Lung (tissue), 17 donors: ENCODE measurements at places on chromosomes 13 and 19. TPM values are rescaled to one million over a fixed set of nuclear protein-coding genes. Genes with fewer than 3 reads are reported as not detected.
A peak's percentile ranks its signal among the peaks of the same experiment; 100 is the strongest.

DNA sequence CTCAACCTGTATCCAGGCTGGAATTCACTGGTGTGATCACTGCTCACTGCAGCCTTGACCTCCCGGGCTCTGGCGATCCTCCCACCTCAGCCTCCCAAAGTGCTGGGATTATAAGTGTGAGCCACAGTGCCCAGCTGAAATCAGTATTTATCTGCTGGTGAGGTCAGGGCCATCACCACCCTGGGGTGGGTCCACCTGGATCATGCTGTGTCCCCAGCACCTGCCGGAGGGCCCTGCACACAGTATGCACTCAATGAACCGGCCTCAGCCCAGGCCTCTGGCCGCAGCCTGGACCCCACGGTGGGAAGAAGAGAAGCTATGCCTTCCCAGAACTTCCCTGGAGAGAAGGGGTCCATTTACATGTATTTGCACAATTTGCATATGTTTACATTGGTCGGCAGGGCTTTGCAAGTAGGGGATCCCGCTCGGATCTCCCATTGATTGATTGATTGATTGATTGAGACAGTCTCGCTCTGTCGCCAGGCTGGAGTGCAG lies 2.6 kb upstream of the SLC5A5 start:
- H3K27me3 ChIP-seq: peaks cover 32% of the 10 kb centered on the region
- no peak overlapping the region for H3K4me3 ChIP-seq
- DNase-seq: no peak
- H3K4me1 ChIP-seq: no peaks in the 10 kb centered on the region

- no peak overlapping the region for H3K27ac ChIP-seq
- H3K27me3 ChIP-seq: peaks cover 16% of the 10 kb centered on the region
- peak overlapping the region; percentile 41 for H3K4me3 ChIP-seq
- H3K4me1 ChIP-seq: peaks cover 18% of the 10 kb centered on the region
Measured at GRCh38 chr13:87671753-87672605, 808 bp downstream of the SLITRK5 start.

DNA sequence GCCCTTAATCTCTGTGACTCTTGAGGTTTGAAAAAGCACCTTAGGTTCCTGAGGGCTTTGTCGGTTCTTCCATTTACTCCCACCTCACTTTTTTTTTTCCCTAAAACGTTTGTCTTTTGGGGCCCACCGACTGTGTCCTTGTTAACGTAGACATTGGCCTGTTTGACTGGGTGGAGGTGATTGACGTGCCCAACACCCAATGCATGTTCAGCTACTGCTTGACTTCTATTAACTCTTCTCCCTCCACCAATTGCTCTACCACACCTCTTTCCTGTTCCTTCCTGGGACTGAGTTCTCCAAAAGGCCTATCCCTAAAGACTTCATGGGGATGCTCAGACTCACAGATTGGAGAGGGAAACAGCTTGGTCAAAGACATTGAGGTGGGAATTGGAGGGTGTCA lies 17.3 kb downstream of the CKM start:
- H3K27me3 ChIP-seq: no peaks in the 10 kb centered on the region
- no peak overlapping the region for H3K4me3 ChIP-seq
- no peak overlapping the region for H3K27ac ChIP-seq
- no peak for DNase-seq

DNA sequence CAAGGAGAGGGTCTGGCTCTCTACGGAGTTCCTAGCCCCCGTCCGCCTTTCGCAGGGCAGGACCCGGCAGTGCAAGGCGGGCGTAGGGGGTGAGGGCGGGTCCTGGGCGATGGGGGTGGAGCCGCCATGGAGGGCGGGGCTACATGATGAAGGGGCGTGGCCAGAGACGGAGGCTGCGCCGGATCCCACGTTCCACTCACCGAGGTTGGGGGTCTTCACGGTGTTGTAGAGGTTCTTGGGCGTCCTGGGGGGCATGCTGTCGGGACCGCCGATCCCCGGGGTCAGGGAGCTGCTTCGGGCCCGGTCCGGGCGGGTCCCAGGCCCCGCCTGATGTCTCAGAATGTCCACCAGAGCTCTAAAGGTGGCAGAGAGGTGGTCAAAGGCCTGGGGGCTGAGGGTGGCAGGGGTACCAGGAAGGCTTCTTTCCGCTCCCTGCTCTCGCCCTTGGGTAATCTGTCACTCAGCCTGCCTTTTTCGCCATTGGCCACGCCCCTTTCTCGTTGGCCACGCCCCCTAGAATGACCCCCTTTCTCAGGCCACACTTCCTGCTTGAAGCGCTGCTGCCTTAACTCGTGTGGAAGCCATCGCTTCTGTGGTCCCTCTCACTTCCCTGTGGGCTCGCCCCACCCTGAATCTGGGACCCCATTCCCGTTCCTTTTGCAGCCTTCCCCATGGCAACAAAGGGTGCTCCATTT lies 2.5 kb downstream of the SHISA7 start:
- no peaks in the 10 kb centered on the region for H3K36me3 ChIP-seq
- H3K27me3 ChIP-seq: peaks cover 64% of the 10 kb centered on the region
- H3K4me3 ChIP-seq: no peak overlapping the region

DNA sequence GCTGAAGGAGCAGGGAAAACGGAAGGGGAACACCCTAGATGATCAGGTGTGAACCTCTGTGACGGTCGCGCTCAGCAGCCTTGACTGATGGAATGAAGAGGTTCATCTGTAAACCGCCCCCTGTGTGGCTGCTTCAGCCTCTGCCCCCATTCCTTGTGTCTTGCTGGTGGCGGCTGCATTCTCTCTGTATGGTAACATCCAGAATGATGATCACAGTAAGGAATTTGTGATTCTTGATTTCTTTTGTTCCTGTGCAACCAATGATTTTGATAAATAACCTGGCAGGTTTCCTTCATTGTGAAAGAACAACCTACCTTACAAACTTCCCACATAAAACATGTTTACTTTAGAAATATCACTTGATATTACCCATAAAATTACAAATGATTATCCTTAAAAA lies 118.7 kb upstream of the MCF2L start:
- no peak for DNase-seq
- no peak overlapping the region for H3K4me3 ChIP-seq
- peaks cover 16% of the 10 kb centered on the region for H3K36me3 ChIP-seq
- no peaks in the 10 kb centered on the region for H3K4me1 ChIP-seq
- H3K27me3 ChIP-seq: no peaks in the 10 kb centered on the region
- no peak overlapping the region for H3K27ac ChIP-seq

GRCh38 chr13:48437371-48437770 lies 24.5 kb upstream of the LPAR6 start:
- no peaks in the 10 kb centered on the region for H3K36me3 ChIP-seq
- DNase-seq: peak; percentile 87
- H3K27ac ChIP-seq: no peak overlapping the region
- peaks cover 7% of the 10 kb centered on the region for H3K4me1 ChIP-seq

- peaks cover 4% of the 10 kb centered on the region for H3K4me1 ChIP-seq
- no peak for DNase-seq
- no peak overlapping the region for H3K4me3 ChIP-seq
Measured at GRCh38 chr19:6095760-6096159, 14.5 kb downstream of the RFX2 start.

DNA sequence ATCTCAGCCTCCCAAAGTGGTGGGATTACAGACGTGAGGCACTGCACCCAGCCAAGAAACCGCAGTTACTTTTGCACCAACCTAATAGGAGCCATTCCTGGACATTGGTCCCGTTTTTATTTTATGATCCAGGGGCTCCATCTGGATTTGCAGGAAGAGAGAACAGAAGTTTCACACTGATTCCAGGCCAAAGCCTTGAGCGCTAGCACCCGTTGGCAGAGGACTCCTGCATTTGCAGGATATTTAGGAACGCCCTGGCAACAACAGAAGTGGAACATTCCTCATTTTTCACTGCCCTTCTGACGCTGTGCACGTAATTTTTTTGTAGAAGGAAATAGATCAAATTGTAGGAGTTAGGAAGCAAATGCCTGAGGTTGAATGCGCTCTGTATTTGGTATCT lies 11.7 kb upstream of the SULT2A1 start:
- no peak overlapping the region for H3K27ac ChIP-seq
- no peaks in the 10 kb centered on the region for H3K27me3 ChIP-seq
- DNase-seq: peak; percentile 8
- no peaks in the 10 kb centered on the region for H3K4me1 ChIP-seq
- no peaks in the 10 kb centered on the region for H3K36me3 ChIP-seq

DNA sequence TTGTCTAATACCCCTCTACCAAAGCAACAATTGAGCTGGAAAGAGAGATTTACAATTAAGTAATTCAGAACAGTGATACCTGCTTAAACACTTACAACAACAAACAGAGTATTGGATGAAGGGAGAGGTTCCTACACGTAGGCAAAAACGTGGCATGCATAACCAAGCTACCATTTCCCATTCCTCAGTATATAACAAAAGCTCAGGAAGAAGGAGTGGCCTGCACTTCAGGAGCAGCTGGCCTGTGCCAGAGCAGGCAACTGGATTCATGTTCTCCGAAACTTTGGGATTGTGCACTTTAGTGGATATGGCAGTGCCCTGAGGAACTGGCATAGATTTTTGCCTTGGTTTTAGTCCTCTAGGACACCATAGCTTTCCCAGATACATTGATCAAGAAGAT lies 630.2 kb upstream of the PCDH9 start:
- H3K4me3 ChIP-seq: no peak overlapping the region
- no peak for DNase-seq
- no peak overlapping the region for H3K27ac ChIP-seq
- H3K36me3 ChIP-seq: no peaks in the 10 kb centered on the region

DNA sequence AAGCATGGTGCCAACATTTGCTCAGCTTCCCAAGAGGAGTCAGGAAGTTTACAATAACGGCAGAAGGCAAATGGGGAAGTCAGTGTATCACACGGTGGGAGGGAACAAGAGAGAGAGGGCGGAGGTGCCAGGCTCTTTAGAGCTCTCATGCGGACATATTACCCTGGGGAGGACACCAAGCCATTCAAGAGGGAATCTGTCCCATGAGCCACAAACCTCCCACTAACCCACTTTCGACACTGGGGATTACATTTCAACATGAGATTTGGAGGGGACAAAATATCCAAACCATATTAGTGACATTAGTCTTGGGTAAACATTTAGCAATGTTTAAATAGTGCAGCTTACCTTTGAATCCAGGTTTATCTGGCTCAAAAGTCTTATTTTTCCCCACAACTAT lies 69.9 kb downstream of the SLAIN1 start:
- peak; percentile 41 for DNase-seq
- H3K27ac ChIP-seq: no peak overlapping the region
- H3K4me1 ChIP-seq: no peaks in the 10 kb centered on the region
- no peaks in the 10 kb centered on the region for H3K27me3 ChIP-seq
- no peak overlapping the region for H3K4me3 ChIP-seq

DNA sequence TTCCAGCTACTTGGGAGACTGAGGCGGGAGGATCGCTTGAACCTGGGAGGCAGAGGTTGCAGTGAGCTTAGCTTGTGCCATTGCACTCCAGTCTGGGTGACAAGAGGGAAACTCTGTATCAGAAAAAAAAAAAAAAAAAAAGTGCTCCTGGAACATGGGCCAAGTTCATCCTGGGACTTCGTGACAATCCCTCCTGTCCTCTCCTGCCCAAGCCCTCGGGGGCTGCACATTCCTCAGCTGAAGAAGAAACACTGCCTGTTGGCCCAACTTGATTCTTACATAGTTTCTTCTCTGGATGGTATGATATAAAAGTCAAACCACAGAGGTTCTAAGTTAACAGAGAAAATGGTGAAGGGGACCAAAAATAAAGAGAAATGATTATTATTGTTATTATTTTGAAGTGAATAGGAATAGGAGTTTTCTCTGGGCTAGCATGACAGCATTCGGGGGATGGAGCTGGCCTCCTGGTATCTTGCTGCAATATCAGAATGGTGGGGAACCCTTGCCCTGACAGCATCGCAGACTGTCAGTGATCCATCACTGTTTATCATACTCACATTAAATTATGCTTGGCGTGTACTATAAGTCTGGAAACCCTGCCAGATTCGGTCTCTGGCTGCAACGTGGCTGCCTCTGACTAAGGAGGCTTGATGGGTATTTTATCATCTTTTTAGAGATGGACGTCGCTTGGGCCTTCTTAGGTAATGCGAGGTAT lies 113.7 kb upstream of the OXGR1 start:
- no peaks in the 10 kb centered on the region for H3K36me3 ChIP-seq
- H3K4me3 ChIP-seq: no peak overlapping the region
- no peak overlapping the region for H3K27ac ChIP-seq
- no peaks in the 10 kb centered on the region for H3K27me3 ChIP-seq
- no peak for DNase-seq

DNA sequence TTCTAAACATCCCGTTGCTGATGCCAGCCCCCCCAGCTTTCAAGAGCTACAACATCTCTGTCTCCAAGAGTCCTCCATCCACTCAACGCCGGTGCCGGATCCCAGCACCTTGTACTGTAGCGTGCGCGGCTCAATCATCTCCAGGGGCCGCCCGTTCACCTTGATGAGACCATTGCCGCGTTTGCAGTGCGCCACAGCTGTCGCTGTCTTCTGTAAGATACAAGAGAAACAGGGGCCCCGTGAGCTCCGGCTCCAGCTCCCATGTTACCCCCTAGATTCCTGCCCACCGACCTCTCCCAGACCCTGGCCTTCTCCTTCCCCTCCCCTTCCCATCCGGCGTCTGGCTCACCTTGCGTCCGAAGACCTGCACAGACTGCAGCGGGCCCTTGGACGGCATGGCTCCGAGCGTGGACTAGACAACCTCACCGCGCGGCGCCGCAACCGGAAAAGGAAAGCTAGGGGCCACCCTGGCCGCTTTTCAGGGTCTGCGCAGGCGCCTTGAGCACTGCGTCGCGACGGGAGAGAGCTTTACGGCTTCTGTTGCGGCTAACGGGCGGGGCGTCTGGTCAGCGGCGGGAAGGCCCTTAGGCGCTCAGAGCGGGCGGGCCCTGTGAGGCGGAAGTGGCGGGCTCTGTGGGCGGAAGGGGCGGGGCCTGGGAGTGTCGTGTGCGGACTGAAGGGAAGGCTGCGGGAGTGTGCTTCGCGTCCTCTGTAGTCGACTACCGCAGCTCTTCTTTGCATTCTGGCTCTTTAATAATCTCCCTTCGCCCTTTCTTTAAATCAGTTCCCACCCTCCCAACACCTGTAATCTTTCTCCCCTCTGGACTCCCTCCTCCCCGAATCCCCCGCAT lies at the start of gene RPS16:
Gene RPS16 (minus strand): TSS at position 451 of the 851 bp plus-strand sequence. CDS start 54 bp downstream, at position 397.
- peak within 1 kb of the TSS; percentile 92 for H3K4me3 ChIP-seq
- no peaks in the 10 kb centered on the region for H3K27me3 ChIP-seq
- peaks cover 19% of the 10 kb centered on the region for H3K4me1 ChIP-seq
- peak within 1 kb of the TSS; percentile 95 for H3K27ac ChIP-seq

ZNF285 gene
- total RNA-seq: 6.4 TPM

SOHLH2 gene
- 0.28 TPM for total RNA-seq

URAD gene
- total RNA-seq: not detected

CLDND2 gene
- total RNA-seq: not detected

ZNF681 gene
- total RNA-seq: 2.1 TPM

NCAN gene
- total RNA-seq: 0.03 TPM

RNF113B gene
- total RNA-seq: not detected
